Hematopoietic multipotent progenitor cell treated with erythropoietin and hydrocortisone succinate and interleukin-3 and kit ligand, for 8 days (in vitro differentiated cells): ENCODE measurements at places on chromosomes 7 and 10.
A peak's percentile ranks its signal among the peaks of the same experiment; 100 is the strongest.

- DNase-seq, result no peak
Measured at GRCh38 chr10:8416760-8417159, 362.3 kb downstream of the GATA3 start.

DNA sequence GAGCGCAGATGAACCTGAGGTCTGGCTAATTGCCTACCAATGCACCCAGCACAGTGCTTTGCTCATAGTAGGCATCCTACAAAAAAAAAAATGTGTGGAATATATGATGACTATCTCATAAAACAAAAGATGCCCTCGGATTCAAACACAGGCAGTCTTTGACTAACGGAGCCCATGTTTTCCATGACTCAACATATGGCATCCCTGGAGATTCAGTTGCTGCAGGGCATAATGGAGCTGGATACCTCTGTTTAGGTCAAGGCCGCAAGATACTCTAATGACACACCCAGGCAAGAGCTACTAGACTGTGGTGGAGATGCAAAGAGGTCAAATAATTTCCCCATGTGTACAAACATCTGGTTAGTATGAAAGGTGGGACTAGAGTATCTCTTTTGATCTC lies 16.3 kb downstream of the CUBN start:
- no peak for DNase-seq

DNA sequence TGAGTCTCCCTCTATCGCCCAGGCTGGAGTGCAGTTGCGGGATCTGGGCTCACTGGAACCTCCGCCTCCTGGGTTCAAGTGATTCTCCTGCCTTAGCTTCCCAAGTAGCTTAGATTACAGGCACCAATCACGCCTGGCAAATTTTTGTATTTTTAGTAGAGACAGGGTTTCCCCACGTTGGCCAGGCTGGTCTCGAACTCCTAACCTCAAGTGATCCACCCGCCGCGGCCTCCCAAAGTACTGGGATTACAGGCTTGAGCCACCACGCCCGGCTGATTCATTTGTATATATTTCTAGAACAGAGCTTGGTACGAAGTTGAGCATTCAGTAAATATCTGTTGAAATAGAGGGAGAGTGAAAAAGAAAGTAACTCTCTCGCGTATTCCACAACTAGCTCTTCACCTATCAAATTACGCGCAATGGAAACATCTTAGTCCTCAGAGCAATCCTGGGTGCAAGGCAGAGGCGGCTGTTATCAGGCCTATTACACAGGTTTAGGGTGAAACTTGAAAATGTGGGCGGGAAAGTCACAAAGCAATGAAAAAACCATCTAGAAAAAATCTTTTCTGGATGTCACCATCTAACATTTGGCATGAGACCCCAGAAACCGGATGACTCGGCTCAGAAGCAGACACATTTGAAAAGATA lies 707 bp upstream of the GHITM start:
- DNase-seq, result no peak

DNA sequence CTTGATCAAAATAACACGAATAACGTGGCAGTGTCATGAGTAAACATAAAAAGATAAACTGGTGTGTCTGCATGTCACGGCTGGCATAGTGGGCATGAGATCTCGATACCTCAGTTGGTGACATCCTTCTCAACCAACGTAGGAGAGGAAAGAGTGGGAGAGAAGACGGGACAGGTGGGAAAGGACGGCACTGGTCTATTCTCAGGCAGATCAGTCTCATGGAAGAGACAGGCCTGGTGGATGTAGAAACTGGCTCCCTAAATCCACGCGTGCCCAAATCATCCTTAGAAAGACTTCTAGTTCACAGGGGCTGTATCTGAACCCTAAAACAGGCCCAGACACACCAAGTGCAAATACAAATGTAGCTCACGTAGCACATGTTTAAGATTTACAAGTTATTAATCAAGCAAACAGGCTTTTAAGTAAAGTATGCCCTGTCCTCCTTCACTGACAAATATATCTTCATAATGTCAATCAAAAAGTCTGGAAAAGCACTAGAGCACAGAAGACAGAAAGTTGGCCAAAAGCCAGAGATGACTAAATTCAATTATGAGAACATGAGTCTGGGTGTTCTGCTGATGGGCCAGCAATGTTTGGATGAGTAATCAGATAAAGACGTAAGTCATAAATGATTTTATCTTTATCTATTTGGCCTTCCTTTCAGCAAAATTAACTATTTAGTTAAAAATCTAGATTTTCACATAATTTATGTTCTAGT lies 56.3 kb downstream of the SFMBT2 start:
- DNase-seq, result peak; percentile 36
